ENCODE measurements at places on chromosomes 3 and 15.

DNA sequence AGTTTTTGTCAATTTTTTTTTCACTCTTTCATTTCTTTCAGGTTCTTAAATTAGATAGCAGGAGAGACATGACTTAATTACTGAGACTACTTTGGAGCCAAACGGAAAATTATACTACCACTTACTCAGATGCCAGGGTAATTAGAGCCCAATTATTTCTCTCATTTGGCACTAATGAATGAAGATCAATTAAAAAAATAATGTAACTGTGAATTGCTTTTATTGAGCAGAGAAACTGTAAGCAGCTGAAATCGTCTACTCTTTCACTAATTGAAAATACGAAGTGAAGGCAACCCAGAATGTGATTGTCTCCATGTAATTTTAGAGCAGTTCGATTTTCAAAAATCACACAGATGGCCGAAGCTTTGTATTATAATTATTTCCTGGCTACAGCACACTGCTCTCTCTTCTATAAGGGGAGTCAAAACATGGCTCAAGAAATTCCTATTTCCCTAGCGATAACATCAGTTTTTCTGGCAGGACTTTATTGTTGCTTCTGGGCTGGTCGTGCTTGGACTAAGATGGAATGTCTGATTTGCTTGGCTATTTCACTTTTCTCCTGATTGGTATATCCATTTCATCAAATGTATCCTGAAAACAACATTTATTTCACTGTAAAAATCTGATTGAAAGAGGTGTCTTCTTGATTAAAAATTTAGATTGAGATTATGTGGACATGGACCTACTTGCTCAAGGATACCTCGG, 55.8 kb upstream of the PDZRN3 start:
- DNase-seq: no peak

DNA sequence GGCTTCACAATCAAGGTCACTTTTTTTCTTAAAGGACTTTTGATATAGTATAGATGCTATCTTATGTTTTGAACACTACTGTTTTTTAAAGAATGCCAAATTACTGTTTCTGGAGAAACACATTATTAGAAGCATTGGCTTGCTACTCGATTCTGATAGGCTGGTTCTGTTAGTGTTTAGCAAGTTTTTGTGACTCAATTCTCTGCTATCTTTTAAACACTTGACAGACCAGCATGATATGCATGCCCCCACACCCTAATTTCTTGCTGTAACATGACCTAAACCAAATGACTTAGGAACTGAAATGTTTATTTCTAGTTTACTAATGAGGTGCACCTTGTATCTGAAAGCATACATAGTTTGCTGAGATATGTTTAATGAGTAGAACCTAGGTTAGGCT, 5.5 kb upstream of the IL20RB start:
- DNase-seq: no peak

- no peak for DNase-seq
These were observed 155.7 kb downstream of the SLCO3A1 start for GRCh38 chr15:92009162-92009561.

- DNase-seq: no peak
These were observed 457.1 kb upstream of the ROBO2 start for GRCh38 chr3:76582632-76583378.

DNA sequence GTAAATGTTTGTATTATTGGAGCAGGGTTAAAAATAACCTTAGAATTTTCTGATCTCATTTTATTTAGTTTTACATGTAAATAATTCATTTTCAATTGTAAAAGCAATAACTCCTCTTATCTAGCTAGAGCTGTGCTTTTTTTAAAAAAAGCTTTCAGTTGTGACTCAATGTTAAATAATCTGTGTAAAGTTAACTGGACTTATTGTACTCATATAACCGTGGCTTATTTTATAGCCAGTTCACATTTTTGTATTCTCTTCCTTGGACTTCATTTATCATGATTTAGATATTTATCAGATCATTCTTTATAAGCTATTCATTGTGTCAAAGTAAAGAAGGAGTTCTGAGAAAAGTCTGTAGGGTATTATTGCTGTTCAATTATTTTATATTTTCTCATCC, 435.6 kb downstream of the CADM2 start:
- no peak for DNase-seq

DNA sequence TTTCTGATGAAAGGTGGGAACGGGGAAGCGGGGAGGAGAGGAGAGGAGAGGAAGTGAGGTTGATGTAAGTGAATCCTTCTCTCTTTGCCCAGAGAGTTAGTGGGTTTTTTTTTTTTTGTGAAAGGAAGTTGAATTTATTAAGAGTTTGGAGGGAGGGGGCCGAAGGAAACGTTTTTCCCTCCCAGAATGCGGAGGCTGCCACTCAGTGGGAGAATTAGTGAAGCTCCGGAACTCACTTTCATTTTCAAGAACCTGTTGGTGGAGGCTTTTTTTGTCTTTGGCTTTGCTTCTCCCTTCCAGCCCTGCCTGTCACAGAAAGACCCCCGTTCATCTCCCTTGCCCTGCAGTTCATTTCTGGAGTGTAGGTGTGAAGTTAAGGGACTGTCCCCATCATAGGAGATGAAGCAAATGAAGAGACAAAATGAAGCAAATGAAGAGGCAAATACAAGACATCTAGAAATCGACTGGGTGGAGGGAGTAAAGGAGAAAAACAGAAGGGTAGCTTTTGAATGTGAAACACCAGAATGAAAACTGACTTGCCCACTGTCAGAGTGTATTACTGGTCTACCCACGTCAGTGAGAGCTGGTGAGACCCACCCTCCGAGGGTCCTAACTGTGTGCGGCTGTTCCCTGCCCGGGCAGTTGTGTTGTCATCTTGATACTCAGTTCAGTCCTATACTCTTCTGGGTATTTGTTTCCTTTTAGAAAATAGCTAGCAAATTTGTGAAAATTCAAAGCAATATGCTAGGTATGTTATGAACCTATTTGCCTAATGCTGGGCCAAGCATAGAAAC, 91.5 kb downstream of the ITPR1 start:
- DNase-seq: no peak

DNA sequence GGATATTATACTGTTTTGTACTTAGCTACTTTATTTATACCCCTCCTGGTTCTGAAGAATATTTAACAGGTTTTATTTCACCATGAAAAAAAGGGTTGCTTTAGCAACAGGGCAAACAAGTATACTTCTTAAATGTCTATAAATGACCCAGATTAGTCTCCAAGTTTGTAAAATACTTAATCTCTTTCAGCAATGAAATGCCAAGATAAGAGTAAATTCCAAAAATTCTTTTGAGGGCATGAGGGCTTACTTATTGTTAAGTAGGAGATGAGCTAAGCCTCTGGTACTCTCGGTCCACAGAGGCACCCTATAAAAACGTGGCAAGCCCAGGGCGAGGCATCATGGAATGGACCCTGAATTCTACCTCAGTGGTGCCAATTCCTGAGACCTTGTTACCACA, 264.8 kb upstream of the NSMCE3 start:
- DNase-seq: no peak

DNA sequence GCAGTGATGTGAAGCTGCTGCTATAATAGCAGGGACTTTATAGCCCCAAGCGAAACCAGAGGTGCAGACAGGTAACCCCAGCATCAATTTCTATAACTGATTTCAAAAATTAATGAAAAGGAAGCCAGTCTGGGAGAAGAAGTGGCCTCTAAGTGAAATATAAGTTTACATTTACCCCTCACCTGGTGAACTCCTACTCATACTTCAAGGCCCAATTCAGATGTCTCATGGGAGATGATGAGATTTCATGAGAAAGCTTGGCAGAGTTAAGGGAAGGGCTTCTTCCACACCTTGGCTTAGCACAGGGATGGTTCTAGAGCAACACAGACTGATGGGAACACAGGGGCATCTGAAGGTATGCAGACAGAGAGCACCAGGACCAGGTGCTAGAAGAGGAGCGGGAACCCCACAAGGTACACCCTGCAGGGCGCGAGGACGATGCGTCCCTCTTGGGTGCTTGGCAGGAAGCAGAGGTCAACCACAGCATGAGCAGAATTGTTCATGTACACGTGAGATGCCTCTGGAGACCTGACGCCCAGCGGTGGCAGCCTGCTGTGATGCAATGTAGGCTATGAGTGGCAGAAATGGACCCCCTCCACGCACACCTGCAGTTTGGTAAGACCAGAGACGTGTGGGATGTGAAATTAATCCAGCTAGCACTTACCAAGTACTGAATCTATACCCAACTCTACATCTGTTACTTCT, 102.9 kb downstream of the SRGAP3 start:
- DNase-seq: no peak

GRCh38 chr3:163273694-163274093, 1777.1 kb downstream of the OTOL1 start:
- no peak for DNase-seq

GRCh38 chr3:197546307-197547085, 9.3 kb downstream of the BDH1 start:
- no peak for DNase-seq

- DNase-seq: no peak
These were observed 1497.6 kb downstream of the OTOL1 start for GRCh38 chr3:162994165-162994564.

- no peak for DNase-seq
These were observed 61.0 kb downstream of the OCA2 start for GRCh38 chr15:28037969-28038590.

GRCh38 chr3:197508461-197508860, 47.3 kb downstream of the BDH1 start:
- DNase-seq: no peak

DNA sequence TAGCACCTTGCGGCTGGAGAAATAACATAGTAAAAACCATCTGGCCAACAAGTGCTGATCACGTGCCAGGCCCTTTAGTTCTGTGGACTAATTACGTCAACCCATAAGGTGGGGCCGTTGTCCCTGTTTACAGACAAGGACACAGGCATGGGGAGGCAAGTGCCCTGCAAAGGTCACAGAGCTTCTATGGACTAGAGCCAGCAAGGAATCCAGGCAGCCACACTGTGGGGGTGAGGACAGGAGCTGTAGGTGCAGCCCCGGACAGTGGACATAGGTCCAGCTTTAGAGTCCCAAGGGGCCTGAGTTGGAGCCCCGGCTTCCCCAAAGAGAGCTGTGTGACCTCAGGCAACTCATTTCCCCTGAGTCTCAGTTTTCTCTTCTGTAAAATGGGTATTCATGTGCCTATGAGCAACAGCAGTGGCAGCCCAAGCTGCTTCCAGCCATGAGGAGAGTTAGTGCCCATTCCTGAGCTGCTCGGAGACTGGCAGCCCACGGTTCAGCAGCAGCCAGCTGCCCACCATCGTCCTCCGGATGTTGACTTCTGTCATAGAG, 13.9 kb downstream of the CHST13 start:
- DNase-seq: no peak

DNA sequence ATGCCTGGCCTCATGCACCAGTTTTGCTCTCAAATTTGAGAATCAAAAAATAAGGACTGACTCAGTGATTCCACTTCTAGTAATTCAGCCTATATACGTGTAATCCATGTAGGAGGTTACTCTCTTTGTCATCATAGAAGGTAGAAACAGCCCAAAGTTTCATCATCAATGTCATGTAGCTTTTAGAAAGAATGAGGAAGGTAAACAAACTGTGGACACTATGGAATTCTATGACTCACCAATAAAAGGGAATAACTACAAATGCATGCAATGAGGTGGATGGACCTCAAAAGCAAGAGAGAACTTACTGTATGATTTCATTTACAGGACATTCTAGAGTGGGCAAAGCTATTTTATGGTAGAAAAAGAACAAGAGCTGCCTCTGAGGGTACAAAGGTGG, 93.2 kb upstream of the LRIG1 start:
- no peak for DNase-seq

- no peak for DNase-seq
These were observed 28.8 kb upstream of the RYK start for GRCh38 chr3:134279466-134279865.

DNA sequence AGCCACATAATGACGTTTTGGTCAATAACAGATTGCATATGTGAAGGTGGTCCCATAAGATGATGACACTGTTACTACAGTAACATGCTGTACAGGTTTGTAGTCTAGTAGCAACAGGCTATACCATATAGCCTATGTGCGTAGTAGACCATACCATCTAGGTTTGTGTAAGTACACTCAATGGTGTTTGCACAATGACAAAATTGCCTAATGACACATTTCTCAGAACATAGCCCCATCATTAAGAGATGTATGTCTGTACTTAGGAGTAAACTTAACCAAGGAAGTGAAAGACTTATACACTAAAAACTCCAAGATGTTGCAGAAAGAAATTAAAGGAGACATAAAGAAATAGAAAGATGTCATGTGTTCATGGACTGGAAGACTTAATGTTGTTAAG, 66.2 kb downstream of the RPLP1 start:
- DNase-seq: no peak

- DNase-seq: no peak
These were observed 260.0 kb downstream of the FOXP1 start for GRCh38 chr3:71323558-71323957.

- no peak for DNase-seq
These were observed 39.0 kb downstream of the CD86 start for GRCh38 chr3:122094125-122094524.

- no peak for DNase-seq
These were observed 11.9 kb upstream of the PARL start for GRCh38 chr3:183896610-183897009.

GRCh38 chr3:47227678-47228077, 54.9 kb downstream of the KIF9 start:
- DNase-seq: no peak

- DNase-seq: no peak
These were observed 769.5 kb downstream of the GRM7 start for GRCh38 chr3:7630351-7630911.

GRCh38 chr15:42367041-42367440, 7.7 kb downstream of the CAPN3 start:
- DNase-seq: no peak

DNA sequence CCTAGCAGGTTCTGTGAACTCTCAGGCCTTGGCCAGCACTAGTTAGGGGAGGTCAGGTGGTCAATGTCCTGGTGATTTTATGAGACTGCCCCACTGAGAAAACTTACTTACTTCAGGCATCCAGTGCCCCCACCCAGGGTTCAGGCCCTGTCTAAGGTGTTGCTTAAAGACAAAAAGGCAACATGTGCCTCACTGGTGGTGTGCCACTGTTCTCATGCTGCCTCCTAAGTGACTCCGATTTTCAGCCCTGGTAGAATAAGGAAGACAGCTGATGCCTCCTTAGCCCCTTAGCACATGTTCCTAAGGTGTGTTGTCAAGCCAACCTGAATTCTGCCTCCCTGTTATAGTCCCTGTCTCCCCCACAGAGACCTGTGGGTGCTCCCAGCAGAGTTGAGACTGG, 5.3 kb downstream of the RBM15B start:
- no peak for DNase-seq

DNA sequence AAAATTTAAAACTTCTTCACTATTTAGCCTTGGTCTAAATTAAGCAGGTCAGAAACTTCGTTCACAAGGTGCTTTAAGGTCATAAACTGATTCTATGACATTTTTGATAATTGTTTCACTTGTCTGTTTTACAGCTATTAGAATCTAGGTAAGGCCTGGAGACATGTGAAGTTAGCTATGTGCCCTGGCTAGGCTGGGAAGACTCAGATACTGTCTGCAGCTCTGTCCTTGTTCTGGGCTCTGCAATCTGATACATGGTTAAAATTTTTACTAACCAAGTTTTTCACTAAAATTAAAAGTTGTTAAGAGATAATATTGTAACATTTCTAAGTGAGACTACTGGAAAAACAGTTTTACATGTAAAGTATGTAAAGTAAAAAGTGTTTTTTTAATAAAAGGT, 479.6 kb upstream of the EPHA6 start:
- DNase-seq: no peak

All from T-helper 22 cell (primary cell).